ENCODE measurements at places on chromosomes 16 and 17. TPM values are rescaled to one million over a fixed set of nuclear protein-coding genes. Genes with fewer than 3 reads are reported as not detected.

The MT1X gene
- total RNA-seq, result 37.2 TPM

The KRTAP2-2 gene
- not detected for total RNA-seq

The ANKRD11 gene
- total RNA-seq, result 46.8 TPM

The IL17C gene
- not detected for total RNA-seq

The GGA2 gene
- total RNA-seq, result 16.5 TPM

The MAP3K14 gene
- 3.6 TPM for total RNA-seq

The TMEM114 gene
- total RNA-seq, result not detected

The TLCD3A gene
- total RNA-seq, result 15.2 TPM

The C16orf92 gene
- not detected for total RNA-seq

The CLUH gene
- total RNA-seq, result 12.9 TPM

The HS3ST4 gene
- not detected for total RNA-seq

The TEKT3 gene
- not detected for total RNA-seq

The SMYD4 gene
- 6.7 TPM for total RNA-seq

The CDH13 gene
- 45.8 TPM for total RNA-seq

The FA2H gene
- not detected for total RNA-seq

The LGALS9B gene
- total RNA-seq, result not detected

The SLC38A8 gene
- total RNA-seq, result not detected

The CALB2 gene
- not detected for total RNA-seq

The RAPGEFL1 gene
- 0.28 TPM for total RNA-seq

The GAST gene
- total RNA-seq, result not detected

The GHDC gene
- 4.4 TPM for total RNA-seq

The CORO1A gene
- total RNA-seq, result 7.2 TPM

The FOXN1 gene
- total RNA-seq, result not detected

The CACNA1H gene
- 1.6 TPM for total RNA-seq

The SSTR5 gene
- not detected for total RNA-seq

The KRT23 gene
- 0.36 TPM for total RNA-seq

The TMUB2 gene
- total RNA-seq, result 16.5 TPM

The CDYL2 gene
- total RNA-seq, result 3.9 TPM
